ENCODE measurements at places on chromosomes 4 and X. TPM values are rescaled to one million over a fixed set of nuclear protein-coding genes. Genes with fewer than 3 reads are reported as not detected.

TLR1 gene
- total RNA-seq: 0.07 TPM

ZAR1 gene
- 1.6 TPM for total RNA-seq

ZXDA gene
- 5.7 TPM for total RNA-seq

NAA11 gene
- not detected for total RNA-seq

GRCh38 chr4:148030193-148030873 lies 298.4 kb downstream of the ARHGAP10 start:
- H3K36me3 ChIP-seq: no peaks in the 10 kb centered on the region
- H3K4me3 ChIP-seq: no peak overlapping the region
- DNase-seq: no peak
- no peaks in the 10 kb centered on the region for H3K27me3 ChIP-seq
- no peak overlapping the region for H3K27ac ChIP-seq

DNA sequence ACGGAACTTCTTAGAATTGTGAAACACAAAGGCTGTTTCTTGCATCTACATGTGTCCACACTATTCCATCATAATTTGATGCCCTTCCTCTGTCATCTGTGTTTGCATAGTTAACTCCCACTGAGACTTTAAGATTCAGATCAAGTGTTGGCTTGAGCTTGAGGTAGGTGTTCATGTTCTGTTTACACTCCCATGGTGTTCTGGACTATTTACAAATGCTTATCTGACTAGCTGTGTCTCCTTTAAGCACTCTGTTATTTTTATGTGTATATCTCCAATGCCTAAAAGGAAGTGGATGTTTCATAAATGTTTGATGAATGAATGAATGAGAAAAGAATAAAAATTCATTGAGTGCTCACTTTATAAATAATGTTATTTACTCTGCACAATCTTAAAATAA lies 622.7 kb downstream of the RAB28 start:
- H3K36me3 ChIP-seq: no peaks in the 10 kb centered on the region
- no peaks in the 10 kb centered on the region for H3K27me3 ChIP-seq
- no peaks in the 10 kb centered on the region for H3K4me1 ChIP-seq
- no peak for DNase-seq

GRCh38 chrX:87744391-87744790 lies 226.8 kb downstream of the KLHL4 start:
- no peaks in the 10 kb centered on the region for H3K36me3 ChIP-seq
- no peaks in the 10 kb centered on the region for H3K27me3 ChIP-seq
- no peaks in the 10 kb centered on the region for H3K4me1 ChIP-seq
- H3K27ac ChIP-seq: no peak overlapping the region
- H3K4me3 ChIP-seq: no peak overlapping the region
